ENCODE measurements at places on chromosomes 6 and 20. TPM values are rescaled to one million over a fixed set of nuclear protein-coding genes. Genes with fewer than 3 reads are reported as not detected.
A peak's percentile ranks its signal among the peaks of the same experiment; 100 is the strongest.

GRCh38 chr20:51121901-51122412, 99.0 kb upstream of the KCNG1 start:
- DNase-seq = peak; percentile 42
- 0 out of 2 replicates have a peak, but pooled peaks cover 4% of the 10 kb centered on the region for H3K4me1 ChIP-seq
- H3K27me3 ChIP-seq = no peaks in the 10 kb centered on the region
- H3K4me3 ChIP-seq = no peak overlapping the region
- H3K36me3 ChIP-seq = no peaks in the 10 kb centered on the region

DNA sequence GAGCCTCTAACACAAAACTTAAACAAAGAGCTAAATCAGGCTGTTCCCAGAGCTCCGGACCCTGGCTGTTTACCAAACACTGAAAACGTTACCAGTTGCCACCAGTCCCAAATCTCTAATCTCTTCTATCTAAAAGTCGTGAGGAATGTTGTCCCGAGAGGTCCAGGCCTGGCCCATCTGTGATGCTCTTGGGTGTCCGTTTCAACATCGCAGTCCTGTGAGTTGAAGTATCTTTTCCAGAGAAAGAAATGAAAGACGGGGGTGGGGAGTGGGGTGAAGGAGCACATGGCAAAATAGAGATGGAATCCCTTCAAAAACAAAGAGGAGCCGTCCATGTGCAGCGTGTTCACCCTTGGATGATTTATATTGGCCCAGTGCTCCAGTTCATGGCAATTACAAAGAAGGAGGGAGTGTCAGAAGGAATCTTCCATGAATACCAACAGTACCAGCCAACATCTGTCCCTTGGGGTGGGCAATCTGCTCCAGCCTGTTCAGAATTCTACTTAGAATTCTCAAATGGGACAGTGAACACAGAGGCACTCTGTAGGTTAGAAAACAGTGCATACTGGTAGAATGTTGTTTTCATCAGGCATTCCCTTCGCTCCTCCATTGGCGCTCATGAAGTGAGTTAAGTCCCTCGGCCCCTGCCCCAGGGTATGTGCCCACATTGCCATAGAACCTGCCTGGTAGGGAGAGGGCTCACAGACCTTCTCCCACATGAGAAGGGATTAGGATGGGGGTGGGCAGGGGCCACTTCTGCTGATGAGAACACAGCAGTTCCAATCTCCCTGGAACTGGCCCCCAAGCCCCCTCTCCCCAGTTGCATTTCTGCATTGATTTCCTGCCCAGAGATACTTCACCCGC, 112.1 kb downstream of the LY86 start:
- no peaks in the 10 kb centered on the region for H3K4me1 ChIP-seq
- no peaks in the 10 kb centered on the region for H3K27me3 ChIP-seq
- no peaks in the 10 kb centered on the region for H3K36me3 ChIP-seq
- DNase-seq = no peak
- H3K4me3 ChIP-seq = no peak overlapping the region

- no peaks in the 10 kb centered on the region for H3K4me1 ChIP-seq
- no peak overlapping the region for H3K27ac ChIP-seq
- no peak overlapping the region for H3K4me3 ChIP-seq
- no peaks in the 10 kb centered on the region for H3K36me3 ChIP-seq
Measured at GRCh38 chr20:33211817-33212424, 5.2 kb upstream of the BPIFA3 start.

DNA sequence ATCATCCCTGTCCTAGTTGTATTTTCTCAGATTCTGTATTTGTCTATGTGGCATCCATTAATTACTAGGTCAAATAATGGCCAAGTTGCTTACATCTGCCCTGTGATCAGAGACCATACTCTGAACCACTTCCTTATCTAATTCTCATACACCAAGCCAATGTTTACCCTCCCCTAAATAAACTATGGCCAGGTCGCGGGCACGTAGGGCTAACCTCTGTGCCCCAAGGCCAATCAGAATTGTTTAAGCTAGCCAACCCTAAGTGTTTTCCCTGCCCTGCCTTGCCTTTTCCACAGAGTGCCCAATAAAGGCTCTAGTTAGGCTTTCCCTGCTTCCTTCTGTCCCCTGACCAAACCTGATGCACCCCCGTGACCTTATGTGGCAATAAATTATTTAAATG, 2.8 kb upstream of the CALHM4 start:
- DNase-seq = no peak
- no peaks in the 10 kb centered on the region for H3K4me1 ChIP-seq
- peaks cover 34% of the 10 kb centered on the region for H3K27me3 ChIP-seq
- H3K36me3 ChIP-seq = no peaks in the 10 kb centered on the region

DNA sequence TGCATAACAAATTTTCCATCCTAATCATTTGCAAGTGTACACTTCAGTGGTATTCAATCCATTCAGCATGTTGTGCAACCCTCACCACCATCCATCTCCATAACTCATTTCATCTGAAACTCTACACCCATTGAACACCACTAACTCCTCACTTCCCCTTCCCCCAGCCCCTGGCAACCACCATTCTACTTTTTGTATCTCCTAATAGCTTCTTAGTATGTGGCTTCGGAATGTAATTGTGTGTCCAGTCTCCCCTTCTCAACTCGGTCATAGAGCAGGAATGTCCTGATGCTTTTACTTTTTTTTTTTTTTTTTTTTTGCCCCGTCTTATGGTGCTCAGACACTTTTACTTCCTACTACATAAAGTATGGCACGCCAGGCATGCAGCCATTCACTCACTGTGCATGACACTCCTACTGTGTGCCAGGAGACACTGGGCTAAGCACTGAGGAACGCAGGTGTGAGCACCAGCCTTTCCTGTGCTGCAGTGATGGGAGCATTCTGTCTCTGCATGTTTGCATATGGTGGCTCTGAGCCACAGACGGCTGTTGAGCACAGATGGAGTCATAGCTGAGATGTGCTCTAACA, 15.3 kb downstream of the HCK start:
- H3K4me1 ChIP-seq = no peaks in the 10 kb centered on the region
- no peak overlapping the region for H3K27ac ChIP-seq
- DNase-seq = no peak
- H3K4me3 ChIP-seq = no peak overlapping the region
- H3K36me3 ChIP-seq = no peaks in the 10 kb centered on the region

GRCh38 chr20:7210910-7211309, 443.4 kb downstream of the BMP2 start:
- no peak for DNase-seq
- no peaks in the 10 kb centered on the region for H3K36me3 ChIP-seq
- H3K4me1 ChIP-seq = no peaks in the 10 kb centered on the region
- no peak overlapping the region for H3K4me3 ChIP-seq
- no peaks in the 10 kb centered on the region for H3K27me3 ChIP-seq

DNA sequence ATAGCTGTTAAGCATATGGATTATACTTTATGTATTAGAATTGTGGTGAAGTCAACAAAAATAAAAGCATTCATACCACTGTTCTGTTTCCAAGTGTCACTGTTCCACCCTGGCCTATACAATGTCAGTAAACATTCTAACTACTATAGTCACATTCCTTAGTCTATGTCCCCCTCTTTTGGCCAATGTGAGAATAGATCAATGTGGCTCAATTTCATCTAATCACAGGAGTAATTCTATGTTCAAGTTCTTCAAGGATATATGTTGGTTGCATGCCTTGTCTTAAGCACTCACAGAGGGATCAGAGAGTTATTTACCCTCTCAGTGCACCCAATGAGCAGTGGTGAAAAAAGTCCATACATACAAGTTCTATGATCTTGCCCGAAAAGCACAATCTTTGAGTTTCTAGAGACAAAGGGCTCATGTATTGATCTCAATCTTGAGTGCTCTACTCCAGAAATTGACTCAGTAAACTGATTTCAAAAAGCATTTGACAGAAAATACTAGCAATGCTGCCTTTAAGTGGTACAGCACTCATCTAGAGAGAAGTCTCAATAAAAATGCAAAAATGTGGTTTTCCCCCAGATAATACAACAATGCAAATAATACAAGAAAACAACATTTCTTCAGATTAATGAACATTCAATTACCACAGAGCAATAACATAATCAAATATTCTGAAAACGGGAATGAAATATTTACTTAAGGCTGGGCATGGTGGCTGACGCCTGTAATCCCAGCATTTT, 16.5 kb downstream of the SMLR1 start:
- no peaks in the 10 kb centered on the region for H3K4me1 ChIP-seq
- H3K27ac ChIP-seq = no peak overlapping the region
- no peak overlapping the region for H3K4me3 ChIP-seq
- no peaks in the 10 kb centered on the region for H3K36me3 ChIP-seq

DNA sequence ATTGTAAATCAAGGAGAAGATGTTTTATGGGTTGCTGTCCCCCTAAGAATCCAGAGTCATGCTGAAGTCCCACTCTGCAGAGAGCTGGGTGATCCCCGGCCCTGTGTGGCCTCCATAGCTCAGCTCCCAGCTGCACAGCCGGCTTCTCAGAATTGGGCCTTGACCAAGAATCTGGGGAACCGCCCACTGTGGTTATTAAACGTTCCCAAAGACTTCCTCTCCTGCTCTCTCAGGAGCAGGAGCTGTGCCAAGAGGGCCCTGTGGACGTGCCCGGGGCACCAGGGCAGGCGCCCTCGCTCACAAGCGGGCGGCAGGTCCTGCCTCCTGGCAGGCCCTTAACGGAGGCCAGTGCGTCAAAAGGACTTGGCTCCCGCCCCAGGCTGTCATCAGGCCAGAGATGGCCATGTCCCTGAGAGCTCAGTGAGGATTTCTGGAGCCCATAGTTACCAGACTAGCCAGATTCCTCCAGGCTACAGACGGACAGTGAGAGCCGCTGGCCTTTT, 30.4 kb downstream of the ZC3H12D start:
- no peak overlapping the region for H3K4me3 ChIP-seq
- H3K4me1 ChIP-seq = peaks cover 11% of the 10 kb centered on the region
- DNase-seq = no peak
- H3K27me3 ChIP-seq = peaks cover 2% of the 10 kb centered on the region
- no peaks in the 10 kb centered on the region for H3K36me3 ChIP-seq

DNA sequence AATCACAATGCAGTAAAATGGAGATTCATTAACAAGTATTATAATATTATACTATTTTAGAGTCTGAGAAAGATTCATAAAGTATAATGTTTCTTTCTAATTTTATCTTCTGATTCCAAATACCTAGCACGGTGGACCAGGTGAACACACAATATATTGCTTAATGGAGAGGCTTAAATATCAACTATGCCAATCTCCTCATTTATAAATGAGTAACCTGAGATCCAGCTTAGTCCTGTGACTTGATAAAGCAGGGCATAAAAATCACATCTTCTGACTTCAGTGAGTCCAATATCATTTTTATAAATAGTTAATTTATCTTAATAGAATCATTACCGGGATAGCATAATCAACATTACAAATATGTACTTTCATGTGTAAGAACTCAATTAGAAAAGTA, 144.4 kb upstream of the GJE1 start:
- no peaks in the 10 kb centered on the region for H3K36me3 ChIP-seq
- H3K4me3 ChIP-seq = no peak overlapping the region
- no peaks in the 10 kb centered on the region for H3K27me3 ChIP-seq
- no peak overlapping the region for H3K27ac ChIP-seq
- H3K4me1 ChIP-seq = peaks cover 3% of the 10 kb centered on the region

Gene FAM210B
- 10.8 TPM for total RNA-seq

- no peaks in the 10 kb centered on the region for H3K27me3 ChIP-seq
- peaks cover 38% of the 10 kb centered on the region for H3K4me1 ChIP-seq
- H3K36me3 ChIP-seq = no peaks in the 10 kb centered on the region
- no peak for DNase-seq
Measured at GRCh38 chr6:12342664-12343063, 52.5 kb downstream of the EDN1 start.

Gene CRISP3
- total RNA-seq = not detected

Gene AGPAT1
- total RNA-seq = 88.4 TPM

Gene SLC17A2
- not detected for total RNA-seq

Data from Panc1 (cell line).